ENCODE measurements at places on chromosomes 5 and 9.

DNA sequence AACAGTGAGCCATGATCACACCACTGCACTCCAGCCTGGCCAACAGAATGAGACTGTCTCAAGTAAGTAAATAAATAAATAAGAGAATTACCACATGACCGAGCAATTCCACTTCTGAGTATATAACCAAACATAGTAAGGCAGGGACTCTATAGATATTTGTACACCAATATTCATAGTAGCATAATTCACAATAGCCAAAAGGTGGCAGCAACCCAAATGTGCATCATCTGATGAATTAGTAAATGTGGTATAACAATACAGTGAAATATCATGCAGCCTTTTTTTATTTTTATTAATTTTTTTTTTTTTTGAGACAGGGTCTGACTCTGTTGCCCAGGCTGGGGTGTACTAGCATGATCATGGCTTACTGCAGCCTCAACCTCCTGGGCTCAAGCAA, 33.1 kb downstream of the ALDH7A1 start:
- no peak for DNase-seq

DNA sequence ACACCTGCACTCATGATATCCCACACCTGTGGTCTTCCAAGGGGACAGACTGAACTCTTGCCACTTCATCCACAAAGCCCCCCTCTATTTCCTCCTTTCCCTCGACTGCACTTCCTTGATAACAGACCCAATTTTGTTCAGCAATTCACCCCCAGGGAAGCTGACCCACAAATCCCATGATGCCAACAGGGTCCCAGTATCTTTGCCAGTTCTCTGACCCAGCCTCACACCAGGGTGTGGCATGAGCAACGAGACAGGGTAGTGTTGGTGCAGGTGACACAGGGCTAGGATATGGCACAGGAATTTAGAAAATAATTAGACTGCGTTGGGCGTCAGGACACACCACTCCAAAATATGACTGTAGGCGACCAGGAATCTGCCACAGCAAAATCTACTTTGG, 30.2 kb upstream of the KCNIP1 start:
- no peak for DNase-seq

DNA sequence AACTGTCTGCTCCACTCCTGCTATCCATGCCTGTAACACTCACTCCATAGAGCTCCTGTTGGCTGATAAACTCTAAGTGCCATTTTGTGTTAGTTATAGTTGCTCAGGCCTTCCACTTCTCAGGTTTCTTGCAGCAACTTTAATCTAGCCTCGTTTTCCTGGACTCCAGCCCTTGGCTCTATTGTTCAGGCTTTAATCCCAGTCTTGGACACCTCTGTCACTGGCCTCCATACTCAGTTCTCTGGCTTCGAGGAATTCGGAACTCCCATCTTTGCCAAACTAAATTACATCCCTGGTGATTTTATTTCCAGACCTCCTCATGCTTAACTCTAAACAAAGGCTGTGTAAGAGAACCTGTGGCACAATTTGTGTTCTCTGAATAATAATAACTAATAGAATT, 39.8 kb downstream of the EMB start:
- no peak for DNase-seq

DNA sequence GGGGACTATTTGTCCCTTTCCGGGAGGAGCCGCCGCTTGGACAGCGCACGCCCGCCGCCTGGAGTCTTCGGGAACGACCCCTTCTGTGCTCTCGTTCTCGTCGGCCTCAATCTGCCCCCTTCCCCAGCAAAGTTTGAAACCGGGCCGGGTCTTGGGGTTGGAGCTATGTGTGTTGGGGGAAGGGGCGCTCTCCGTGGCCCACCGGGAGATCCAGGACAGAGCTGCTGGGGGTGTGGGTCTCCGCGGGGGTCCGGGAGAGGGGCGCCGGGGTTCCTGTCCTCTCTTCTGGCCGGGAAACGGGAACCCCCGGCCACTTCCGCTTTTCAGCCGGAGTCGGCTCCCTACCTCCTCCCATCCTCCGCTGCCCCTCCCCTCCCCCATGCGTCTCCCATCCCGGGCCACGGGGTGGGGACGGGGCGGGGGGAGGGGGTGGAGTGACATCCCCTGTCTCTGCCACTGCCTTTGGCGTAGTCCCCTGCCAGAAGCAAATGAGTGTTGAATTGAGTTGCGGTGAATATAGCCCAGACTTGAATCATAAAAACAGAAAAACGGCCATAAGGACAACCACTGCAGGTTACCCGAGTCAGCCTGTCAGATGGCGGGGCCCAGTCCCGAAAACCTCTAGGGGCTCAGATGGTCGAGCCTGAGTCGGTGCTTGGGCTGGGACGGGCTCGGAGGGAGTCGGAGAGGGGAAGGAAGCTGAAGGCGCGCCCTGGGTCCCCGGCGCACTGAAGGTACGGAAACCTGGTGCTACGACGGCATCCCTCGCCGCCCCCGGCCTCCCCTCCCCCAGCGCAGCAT, 1.1 kb downstream of the CPLX2 start:
- DNase-seq: peak; percentile 56

DNA sequence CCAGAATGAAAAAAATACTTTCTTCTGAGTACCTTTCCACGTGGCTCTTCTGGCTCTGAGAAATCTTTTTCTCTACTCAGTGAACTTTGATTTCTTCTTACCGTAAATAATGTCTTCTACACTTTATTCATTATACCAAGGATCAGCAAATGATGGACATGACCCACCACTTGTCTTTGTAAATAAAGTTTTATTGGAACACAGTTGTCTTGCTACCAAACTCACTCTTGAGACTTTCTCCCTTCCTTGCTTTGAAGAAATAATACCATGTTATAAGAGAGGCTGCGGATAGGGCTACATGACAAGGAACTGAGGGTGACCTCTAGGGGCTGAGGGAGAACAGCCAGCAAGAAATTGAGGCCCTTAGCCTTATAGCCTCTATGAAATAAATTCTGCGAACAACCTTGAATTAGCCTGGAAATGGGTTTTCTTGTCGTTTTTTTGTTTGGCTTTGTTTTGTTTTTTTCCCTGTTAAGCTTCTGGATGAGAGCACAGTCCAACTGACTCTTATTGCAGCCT, 212.5 kb downstream of the COMMD10 start:
- DNase-seq: no peak
